NCI-H2107 (cell line): ENCODE measurements at places on chromosomes 13 and 19.

- DNase-seq = no peak
Measured at GRCh38 chr13:77702366-77702765, 4.9 kb downstream of the SLAIN1 start.

DNA sequence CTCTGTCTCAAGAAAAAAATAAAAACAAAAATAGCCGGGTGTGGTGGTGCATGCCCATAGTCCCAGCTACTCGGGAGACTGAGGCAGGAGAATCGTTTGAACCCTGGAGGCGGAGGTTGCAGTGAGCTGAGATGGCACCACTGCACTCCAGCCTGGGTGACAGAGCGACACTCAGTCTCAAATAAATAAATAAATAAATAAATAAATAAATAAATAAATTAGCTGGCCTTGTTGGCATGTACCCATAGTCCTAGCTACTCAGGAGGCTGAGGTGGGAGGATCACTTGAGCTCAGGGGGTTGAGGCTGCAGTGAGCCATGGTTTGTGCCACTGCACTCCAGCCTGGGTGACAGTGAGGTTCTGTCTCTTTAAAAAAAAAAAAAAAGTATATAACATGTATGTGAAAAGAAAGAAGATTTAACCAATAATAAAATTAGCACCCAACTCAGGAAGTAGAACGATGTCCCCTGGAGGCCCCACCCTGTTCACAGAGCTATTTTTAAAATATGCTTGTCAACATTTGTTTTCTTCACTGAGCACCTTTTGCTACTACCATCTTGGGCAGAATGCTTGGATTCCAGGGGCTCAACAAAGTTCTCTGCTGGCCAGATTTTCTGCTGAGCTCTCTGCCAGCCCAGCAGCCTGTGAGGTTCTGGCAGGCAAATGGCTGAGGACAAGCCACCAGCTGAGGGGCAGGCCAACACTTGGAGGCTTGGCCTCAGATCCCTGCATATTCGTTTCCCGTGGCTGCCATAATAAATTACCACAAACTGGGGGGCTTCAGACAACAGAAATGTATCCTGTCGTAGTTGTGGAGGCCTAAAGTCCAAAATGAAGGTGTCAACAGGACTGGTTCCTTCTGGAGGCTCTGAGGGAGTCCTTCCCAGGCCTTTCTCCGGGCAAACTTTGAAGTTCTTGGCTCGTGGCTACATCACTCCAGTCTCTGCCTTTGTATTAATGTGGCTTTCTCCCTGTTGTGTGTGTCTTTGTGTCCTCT lies 5.2 kb downstream of the SLC25A42 start:
- DNase-seq = no peak

DNA sequence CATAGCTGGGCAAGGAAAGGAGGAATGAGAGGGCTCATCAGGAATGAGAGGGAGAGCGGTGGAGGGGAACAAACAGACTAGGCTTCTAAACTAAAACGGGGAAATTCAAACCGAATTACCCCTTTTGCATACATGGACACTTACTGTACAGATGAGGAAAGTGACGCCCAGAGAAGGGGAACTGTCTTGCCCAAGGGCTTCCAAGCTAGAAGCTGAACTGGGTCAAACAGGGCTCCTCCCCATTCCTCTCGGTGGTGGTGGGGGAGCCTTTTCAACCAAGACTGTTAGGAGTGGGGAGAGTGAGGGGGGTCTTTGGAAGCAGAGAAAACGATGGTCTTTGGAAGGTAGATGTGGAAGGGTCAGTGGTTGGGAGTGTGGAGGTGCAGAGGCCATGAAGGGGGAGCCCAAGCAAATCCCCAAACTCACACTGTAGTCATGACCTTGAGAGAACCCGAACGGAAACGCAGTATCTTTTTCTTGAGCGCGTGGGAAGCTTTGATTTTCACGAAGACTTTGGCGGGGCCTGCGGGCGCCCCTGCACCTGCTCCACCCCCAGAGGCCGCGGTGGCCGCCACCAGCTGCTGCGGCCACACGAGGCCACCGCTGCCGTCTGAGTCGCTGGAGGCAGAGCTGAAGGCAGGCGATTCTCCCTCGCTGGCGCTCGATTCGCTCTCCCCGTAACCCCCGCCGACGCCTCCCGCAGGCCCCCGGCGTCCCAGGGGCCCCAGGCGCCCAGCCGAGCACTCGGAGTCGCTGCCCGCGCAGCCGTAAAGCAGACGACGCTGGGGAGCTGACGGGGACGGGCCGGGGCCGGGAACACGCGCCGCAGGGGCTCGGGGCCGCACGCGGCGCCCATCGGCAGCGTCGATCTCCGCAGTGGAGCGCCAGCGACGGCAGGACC lies 12.3 kb upstream of the GNG8 start:
- no peak for DNase-seq

- no peak for DNase-seq
Measured at GRCh38 chr19:3296446-3296845, 69.9 kb upstream of the NFIC start.

DNA sequence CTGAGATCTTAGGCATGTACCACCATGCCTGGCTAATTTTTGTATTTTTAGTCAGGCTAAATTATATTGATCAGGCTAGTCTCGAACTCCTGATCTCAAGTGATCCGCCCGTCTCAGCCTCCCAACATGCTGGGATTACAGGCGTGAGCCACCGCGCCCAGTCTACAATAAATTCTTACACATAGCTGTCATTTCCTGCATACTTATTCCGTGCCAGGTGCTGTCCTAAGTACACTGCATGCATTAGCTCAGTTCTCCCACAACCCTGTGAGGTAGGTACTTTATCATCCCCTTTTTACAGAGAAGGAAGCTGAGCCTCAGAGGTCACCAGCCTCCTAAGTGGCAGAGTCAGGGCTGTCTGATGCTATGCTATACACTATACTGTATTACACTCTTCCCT lies 7.2 kb upstream of the RHPN2 start:
- no peak for DNase-seq

DNA sequence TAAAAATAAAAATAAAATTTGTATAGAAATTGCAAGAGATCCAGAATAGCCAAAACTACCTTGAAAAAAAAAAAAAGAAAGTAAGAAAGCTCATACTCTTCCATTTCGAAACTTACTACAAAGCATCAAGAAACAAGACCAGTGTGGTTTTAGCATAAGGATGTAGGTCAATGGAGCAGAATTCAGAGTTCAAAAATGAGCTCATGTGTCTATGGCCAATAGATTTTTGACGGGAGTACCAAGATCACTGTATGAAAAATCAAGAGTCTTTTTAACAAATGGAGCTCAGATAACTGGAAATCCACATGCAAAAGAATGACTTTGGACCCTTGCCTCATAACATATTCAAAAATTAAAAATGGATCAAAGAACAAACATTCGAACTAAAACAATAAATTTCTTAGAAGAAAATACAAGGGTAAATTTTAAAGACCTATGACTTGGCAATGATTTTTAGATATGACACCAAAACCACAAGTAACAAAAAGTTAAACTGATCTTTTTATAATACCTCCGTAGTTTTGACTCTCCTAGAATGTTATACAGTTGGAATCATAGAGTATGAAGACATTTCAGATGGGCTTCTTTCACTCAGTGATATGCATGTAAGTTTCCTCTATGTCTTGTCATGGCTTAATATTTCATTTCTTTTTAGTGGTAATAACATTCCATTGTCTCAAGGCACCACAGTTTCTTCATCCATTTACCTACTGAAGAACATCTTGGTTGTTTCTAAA lies 43.2 kb downstream of the KLF12 start:
- DNase-seq = no peak

DNA sequence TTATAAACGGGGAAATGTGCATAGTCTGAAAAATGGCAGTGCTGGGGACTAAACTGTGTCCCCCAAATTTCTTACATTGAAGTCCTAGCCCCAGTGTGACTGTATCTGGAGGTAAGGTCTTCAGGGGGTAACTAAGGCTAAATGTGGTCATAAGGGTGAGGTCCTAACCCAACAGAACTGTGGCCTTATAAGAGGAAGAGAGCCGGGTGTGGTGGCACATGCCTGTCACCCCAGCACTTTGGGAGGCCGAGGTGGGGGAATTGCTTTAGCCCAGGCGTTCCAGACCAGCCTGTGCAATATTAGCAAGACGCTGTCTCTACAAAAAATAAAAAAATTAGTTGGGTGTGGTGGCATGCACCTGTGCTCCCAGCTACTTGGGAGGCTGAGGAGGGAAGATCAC lies 17.8 kb downstream of the PROZ start:
- no peak for DNase-seq

DNA sequence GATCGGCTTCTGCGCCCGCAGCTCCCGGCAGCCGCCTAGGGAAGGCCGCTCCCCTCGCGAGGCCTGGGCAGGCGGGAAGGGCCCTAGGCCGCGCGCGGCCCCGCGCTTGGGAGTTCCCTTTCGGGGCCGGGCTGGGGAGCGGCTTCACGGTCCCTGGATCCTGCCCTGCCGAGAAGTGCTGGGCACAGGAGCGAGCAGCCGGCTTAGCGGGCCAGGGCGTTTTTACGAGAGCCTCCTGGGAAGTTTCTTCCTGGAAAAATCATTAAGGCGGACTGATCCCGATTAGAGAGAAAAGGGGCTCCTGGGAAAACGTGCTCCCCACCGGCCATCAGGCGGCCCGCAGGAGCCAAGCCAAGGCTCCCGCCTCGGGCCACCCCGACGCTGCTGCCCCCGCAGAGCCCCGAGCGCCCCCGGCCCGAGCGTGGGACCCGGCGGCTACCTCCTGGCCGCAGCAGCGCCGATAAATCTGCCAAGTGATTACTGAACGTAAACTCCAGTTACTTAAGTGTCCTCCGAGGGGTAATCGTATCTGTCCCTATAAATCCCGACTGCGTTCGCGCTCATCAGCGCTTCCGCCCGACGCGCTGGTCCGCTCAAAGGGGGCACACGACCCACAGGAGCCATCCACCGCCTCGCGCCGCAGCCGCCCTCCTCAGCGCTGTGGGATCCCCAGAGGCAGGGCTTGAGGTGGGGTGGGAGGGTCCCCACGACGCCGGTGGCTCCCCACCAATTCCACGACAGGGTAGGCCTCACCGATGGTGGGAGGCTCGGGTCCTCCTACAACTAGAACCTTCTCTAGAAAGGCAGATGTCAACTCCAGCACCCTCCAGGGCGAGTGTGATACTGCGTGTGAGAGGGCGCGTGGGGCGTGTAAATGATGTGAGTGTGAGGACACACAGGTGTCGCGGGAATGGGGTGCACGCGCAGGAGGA lies 2.8 kb downstream of the ZIC5 start:
- DNase-seq = no peak

DNA sequence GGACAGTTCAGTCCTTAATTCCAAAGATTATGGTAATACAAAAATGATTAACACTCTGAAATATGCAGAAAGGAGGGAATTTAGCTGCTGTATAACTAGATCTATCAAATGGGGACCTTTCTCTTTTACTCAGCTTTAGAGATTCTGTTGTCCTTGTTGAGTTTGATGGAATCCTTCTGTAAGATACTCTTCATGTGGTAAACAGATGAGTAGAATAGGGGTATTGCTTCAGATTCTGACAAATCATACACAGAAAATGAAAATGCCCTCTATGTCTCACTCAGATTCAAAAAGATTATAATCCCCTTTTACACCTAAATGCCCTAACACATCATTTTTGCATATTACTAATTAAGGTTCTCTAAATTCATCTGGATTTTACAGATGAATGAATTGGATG lies 50.7 kb downstream of the ARHGAP35 start:
- DNase-seq = no peak

DNA sequence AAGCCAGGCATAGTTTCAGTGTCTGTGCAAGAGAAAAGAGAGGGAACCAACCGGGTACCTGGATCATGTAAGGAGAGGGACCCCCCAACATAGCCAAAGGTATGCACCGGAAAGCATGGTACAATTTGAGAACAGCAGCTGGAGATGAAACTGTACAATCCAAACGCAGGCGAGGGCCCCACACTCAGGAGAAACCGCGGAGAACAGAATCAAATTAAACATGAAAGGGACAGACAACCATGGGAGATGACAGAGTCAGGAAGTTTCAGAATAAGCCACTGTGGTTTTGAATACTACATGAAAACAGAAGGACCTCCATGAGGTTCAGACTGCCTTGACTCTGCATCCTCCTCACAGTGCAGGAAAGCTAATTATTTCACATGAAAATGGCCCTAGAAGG lies 62.9 kb upstream of the SPATA13 start:
- no peak for DNase-seq

- no peak for DNase-seq
Measured at GRCh38 chr19:18672044-18672451, 11.4 kb upstream of the CRTC1 start.

GRCh38 chr13:50198508-50198907 lies 183.3 kb downstream of the KCNRG start:
- DNase-seq = no peak

- peak; percentile 3 for DNase-seq
Measured at GRCh38 chr13:91133941-91134802, 213.3 kb upstream of the MIR17HG start.

DNA sequence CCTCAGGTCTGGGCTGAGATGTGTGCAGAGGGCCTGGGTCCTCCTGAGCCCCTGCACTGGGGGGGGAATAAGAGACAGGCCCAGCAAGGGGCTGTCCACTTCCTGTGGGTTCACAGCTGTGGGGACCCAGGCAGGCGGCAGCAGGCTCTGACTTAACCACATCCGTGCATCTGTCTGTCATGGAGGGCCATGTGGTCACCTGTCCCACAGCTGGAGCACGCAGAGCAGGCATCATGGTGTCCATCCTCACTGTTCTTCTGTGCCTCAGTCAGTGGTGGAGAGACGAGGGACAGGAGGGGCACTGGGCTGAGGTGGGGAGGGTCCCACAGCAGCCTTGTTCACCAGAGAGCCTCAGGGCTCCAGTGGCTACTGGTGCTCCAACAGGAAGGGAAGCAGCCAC lies 16.3 kb upstream of the KIR3DL3 start:
- no peak for DNase-seq
